ENCODE measurements at places on chromosomes 13 and 19.

DNA sequence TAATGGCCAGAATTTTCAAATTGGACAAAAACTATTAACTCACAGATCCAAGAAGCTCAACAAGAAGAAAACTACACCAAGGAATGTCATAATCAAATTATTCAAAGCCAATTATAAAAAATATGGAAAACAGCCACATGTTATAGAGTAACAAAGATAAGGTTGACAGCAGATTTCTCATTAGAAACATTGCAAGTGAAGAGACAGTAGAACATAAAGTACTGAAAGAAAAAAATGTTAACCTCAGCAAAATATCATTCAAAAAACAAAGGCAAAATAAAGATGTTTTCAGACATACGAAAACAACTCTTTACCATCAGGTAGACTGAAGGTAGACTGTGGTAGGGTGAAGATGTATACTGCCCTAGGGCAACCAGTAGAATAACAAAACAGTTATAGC, 83.4 kb downstream of the KCNRG start:
- DNase-seq = no peak

DNA sequence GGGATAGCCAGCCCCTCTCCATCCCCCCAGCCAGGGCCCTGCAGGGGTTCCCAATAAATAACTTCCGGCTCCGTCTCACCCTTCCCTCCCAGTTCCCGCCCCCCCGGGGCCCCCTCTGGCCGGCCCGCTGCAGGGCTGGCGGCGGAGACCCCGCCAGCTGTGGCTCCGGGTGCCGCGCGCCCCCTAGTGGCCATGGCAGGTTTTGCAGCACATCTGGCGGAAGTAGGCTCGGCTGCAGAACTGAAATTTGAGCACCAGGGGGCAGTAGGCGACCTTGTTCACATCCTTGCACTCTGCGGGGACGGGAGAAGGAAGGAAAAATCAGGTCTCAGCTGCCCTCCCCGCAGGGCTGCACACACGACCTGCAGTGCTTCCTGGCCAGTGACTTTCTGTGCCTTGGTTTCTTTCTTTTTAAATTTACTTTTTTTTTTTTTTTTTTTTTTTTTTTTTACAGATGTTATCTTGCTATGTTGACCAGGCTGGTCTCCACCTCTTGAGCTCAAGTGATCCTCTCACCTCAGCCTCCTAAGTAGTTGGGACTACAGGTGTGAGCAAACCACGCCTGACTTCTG, 3.6 kb upstream of the MYO1F start:
- DNase-seq = peak; percentile 82

- no peak for DNase-seq
Observed at GRCh38 chr19:1046117-1046626, 6.3 kb downstream of the ABCA7 start.

DNA sequence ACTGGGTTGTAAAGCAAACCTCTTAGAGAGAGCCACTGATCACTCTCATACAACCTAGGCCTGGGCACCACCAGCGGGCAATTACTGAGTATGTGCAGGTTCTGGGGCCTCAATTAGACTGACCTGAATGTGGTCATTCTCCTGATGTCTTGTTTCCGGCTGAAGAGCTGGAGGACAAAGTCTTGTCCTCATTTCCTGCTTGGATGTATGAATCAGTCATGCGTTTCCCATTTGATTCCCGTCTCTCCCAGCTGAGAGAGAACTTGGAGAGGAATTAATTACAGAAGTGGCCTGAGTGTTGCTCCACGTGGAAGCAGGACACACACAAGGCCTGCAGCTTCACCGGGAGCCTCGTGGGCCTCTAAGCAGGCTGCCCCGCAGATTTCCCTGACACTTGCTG, 799.3 kb upstream of the ARGLU1 start:
- DNase-seq = no peak

GRCh38 chr19:7873304-7874075, 700 bp downstream of the PRR36 start:
- DNase-seq = peak; percentile 20

GRCh38 chr13:56837161-56837560, 303.6 kb upstream of the PRR20A start:
- DNase-seq = no peak
